GM12892 (cell line): ENCODE measurements at places on chromosomes 4 and X.

GRCh38 chr4:181966104-181966551 is 277.1 kb upstream of the TENM3 start:
- no peak for DNase-seq

DNA sequence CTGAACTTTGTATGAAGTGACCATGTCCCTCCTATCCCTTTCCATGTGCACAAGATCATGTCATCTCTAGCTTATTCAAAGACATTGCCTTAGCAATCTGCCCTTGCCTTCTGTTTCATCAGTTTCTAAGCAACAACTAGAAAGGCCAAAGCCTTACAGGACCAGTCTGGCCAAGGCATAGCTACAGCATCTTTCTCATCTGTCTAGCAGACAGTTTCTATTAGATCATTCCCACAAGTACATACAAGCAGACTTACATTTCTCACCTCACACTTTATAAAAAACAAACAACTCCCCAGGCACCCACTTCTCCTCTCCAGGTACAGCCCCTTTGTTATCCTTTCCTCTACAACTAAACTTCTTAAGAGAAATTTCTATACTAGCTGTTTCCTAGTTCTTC is 188.7 kb upstream of the AADAT start:
- no peak for DNase-seq

- no peak for DNase-seq
These were observed 79.1 kb downstream of the HMX1 start for GRCh38 chr4:8792491-8792890.

DNA sequence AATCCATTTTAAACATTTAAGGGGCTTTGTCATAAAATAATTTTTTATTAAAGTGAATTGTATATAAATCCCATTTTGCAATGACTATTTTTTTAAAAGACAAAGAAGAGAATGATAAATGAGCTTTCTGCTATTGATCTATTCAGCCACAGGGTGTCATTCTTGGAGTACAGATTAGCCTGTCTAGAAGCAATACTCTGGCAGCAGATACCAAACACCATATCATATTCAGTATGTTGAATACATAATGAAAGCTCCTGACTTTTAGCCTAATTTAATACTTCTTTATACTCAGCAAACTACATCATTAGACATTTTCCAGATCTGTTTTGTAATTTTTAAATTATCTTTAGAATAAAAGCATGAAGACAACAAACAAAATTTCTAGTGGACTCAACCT is 496.3 kb downstream of the PDGFC start:
- DNase-seq: no peak
